CD4-positive, alpha-beta T cell treated with Interleukin-1 beta for 1 hour (primary cell): ENCODE measurements at places on chromosomes 1 and 21.

DNA sequence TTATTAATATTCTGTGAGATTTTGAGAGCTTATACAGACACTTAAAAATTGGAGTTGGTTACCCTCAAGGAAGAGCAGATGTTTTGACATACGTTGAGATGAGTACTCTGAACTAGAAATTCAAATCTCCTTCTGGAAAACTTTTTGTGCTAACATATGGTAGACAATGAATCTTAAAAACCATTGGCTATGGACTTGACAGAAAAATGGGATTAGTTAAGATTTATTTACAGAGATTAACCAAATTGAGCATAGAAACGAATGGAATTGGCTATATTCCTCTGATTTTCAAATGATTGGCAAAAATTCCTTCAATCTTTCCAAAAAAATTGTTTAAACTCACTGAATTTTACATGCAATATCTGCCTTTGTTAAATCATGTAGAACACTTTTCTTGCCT, 1392.9 kb downstream of the BRINP3 start:
- no peak for DNase-seq

- DNase-seq = no peak
These were observed 6.2 kb downstream of the ARHGEF2 start for GRCh38 chr1:155971910-155972809.

- DNase-seq = no peak
These were observed 143.5 kb upstream of the USH2A start for GRCh38 chr1:216566641-216567205.

GRCh38 chr1:43184995-43185394, 12.9 kb downstream of the CFAP57 start:
- DNase-seq = no peak

DNA sequence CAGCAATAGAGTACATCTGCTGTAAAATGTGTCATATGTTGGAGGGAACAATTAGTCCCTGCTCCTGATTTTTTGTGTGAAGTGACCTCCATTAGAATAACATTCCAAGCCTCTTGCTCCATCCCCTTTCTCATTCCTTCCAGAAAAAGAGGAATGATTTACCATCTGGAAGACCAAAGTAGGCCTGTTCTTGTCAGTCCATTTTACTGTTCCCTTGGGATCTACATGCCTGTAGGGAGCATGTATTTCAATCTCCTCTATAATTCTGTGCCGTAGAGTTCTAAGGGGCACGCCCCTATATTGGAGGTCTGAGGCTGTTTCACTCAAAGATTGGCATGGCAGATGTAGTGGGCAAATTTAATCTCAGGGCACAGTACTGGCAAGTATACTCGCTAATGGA, 48.8 kb upstream of the MAN1A2 start:
- DNase-seq = no peak

GRCh38 chr1:216836316-216836715, 113.1 kb upstream of the ESRRG start:
- DNase-seq = no peak

DNA sequence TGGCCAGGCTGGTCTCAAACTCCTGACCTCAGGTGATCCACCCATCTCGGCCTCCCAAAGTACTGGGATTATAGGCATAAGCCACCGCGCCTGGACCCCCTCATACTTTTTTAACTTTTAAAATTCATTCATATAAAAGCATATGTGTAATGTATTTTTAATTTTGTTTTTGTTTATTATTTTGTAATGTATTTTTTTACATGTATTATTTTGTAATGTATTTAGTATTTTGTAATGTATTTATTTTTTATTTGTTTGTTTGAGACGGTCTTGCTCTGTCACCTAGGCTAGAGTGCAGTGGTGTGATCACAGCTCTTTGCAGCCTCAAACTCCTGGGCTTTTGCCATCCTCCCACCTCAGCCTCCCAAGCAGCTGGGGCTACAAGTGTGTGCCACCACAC, 12.0 kb upstream of the BRWD1 start:
- DNase-seq = no peak
